ENCODE measurements at places on chromosomes 1 and 21.

- no peak for DNase-seq
Measured at GRCh38 chr1:81834921-81835698, 34.4 kb downstream of the ADGRL2 start.

GRCh38 chr21:46483300-46484295, 24.9 kb downstream of the DIP2A start:
- DNase-seq = no peak

- DNase-seq = no peak
Measured at GRCh38 chr1:41465741-41466140, 18.7 kb downstream of the EDN2 start.

DNA sequence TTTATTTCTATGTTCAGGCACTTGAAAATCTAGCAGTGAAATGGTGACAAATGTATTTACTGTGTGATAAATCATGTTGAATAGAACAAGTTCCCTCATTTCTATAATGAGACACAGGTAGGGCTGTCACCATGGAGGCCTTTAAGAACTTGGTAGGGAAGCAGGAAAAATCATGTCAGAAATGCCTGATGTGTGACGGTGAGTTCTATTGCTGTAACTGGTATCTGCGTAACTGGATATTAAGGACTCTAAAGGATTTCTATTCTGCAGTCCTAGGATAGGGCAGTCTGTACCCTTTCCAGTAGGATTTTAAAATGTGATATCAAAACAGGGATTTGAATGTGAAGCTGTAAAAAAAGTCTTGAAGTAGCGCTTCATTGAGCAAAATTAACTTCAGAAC, 15.5 kb downstream of the ACTN2 start:
- no peak for DNase-seq

DNA sequence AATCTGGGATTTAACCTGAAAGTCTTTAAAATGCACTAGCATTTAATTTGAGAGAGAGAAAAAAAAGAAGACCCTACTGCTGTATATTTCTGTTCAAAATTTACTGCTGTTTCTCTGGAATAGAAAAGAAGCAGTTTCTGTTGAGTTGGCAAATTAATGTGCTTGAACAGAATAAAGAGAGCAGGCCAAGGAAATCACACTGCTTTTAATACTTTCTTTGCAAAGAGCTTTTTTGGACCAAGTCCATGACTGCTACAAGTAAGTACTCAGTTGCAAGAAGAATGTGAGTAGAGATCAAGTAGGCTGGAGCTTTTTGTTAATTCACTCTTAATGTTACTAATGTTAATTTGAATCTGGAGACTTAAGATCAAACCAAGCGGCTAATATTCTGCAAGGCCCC, 336.2 kb upstream of the SGIP1 start:
- no peak for DNase-seq

GRCh38 chr1:194658090-194658439, 1471.7 kb upstream of the B3GALT2 start:
- no peak for DNase-seq

DNA sequence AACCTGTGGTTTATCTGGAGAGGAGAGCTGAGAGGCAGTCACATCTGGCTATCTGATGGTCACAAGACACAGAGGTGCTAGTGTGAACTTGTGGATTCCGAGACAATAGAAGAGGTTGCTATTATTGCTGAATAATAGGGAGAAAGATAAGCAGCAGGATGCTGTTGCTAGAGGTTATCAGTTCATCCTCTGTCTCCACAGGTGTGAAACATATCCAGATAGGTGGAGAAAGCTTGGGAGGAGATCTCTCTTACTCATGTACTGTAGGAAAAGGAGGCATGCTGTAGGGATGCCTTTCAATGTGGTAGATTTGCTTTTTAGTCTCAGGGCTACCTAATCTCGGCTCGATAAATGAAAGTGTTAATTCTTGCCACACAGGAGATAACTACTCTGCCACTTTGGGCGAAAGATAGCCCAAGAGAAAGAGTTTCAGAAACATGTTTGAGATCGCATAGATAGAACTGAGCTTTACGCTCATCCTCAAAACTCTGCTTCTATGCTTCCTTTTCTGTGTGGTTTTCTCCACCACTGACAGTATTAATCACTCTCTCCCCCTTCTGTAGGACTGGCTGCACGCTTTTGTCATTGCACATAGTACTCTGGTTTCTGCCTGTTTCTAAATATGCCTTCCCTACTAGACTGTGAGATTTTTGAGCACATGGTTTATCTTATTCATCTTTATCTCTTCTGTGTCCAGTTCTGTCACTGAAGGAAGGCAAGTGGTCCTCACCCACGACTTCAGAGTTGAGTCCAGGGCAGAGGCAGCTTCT, 36.7 kb upstream of the PLXNA2 start:
- no peak for DNase-seq

Measured in activated CD4-positive, alpha-beta T cell treated with anti-CD3 and anti-CD28 coated beads, Interleukin-2, amount 50 U/mL, for 4 hours (primary cell).